ENCODE measurements at places on chromosomes 16 and 17.

DNA sequence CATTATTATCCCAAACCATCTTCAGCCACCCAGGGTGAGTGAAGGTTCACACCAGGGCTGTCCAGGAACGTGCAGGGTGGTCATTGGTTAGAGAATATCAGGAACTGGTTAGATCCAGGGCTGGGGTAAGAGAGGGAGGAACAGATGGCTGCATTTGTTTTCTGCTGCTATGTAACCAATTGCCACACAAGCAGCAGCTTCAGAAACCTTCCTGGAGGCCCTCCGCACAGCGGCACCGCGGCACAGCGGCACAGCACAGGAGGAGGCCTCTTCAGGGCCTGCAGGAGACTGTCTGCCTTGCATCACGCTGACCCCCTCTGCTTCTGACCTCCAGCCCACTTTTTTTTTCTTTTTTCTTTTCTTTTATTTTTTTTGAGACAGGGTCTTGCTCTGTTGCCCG is 86.1 kb downstream of the KCNJ12 start:
- no peak for DNase-seq

DNA sequence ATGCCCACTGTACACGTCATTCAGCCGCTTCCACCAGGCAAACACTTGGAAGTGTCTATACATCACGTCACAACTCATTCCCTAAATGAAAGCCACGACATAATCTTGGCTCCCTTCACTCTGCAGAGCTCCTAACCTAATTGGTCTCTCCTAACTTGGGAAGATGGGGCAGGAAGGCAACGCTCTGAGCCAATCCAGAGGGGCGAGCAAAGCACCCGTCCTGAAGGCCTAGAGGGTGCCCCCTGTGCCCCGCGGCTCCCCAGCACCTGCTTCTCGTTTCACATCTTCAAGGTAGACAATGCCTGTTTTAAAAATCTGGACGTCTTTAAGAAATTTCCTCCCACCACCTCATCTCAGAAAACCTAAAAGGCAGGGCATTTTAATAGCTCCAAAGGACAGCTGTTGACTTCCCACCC is 1.0 kb downstream of the CSNK2A2 start:
- DNase-seq, result peak; percentile 48

- DNase-seq, result no peak
Observed at GRCh38 chr17:16912021-16912962, 59.6 kb downstream of the TNFRSF13B start.

- DNase-seq, result peak; percentile 82
Observed at GRCh38 chr16:73058221-73058615, 10.3 kb upstream of the ZFHX3 start.

GRCh38 chr17:81463506-81463905 is 49.1 kb downstream of the ACTG1 start:
- DNase-seq, result no peak

GRCh38 chr17:27748360-27748825 is 51.9 kb downstream of the NOS2 start:
- peak; percentile 92 for DNase-seq

DNA sequence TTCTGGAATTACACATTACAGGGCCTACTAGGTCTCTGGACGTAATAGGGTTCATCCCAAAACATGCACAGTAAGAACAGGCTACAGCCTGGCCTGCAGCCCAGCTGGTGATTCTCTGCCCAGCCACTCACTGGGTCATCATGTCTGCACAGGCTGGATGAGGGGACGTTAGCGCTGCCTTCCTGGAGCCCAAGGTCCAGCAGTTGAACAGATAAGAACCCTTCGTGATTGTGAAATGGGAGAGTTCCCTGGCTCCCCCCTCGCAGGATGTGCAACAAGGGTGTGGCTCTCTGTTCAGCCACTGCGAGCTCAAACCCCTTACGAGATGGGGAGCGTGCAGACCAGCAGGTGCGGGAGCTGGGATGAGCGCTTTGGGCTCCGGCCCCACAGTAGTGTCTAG is 200.0 kb upstream of the CDH5 start:
- DNase-seq, result no peak

DNA sequence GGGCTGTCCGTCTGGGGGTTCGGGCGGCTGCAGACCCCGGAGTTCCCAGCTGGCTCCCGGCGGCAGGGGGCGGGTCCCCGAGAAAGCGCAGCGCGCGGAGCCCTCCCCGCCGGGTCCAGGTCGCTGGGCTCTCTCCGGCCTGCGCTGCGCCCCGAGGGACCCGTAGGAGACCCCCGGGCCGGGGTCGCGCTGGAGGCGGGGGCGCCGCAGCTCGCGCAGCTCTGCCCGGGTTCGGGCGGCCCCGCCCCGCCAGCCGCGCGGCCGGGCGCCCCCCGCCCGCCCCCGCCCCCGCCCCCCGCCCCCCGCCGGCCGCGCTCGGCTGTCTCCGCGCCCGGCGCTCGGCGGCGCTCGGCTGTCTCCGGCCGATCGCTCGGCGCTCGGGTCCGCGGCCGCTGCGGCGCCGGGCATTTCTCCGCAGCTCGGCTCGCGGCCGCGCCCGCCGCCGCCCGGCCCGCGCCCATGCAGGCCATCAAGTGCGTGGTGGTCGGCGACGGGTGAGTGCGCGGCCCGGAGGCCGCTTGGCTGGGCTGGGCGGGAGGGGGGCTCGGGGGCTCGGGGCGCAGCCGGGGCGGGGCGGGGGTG is at the start of gene RAC3:
Gene RAC3, plus strand, starts transcription at position 376 of the 582 bp plus-strand sequence. Its CDS starts 84 bp downstream, at position 460.
- peak; percentile 94 for DNase-seq

GRCh38 chr17:78132084-78132676 is 1.6 kb downstream of the TMC8 start:
- DNase-seq, result peak; percentile 87

GRCh38 chr16:3695610-3696369 is 21.5 kb downstream of the TRAP1 start:
- no peak for DNase-seq
